Endothelial cell (in vitro differentiated cells): ENCODE measurements at places on chromosomes 3 and 15.

DNA sequence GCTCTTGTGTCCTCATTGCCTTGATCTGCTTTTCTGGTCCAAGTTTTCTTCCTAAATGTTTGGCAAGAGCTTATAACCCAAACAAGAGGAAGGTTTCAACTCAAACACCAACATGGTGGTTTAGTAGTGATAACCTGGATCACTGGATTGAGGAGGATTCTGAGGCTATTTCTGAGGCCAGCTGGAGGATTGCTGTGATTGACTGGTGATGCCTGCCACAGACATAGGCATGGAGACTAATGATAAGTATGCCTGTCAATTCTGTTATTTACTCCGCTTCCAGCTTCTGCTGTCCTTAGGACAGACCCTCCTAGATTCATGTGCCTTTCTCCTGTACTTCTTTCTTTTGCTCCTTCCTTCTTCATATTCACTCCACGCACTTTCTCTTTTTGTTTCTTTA lies 150.5 kb downstream of the SHQ1 start:
- no peak for DNase-seq

DNA sequence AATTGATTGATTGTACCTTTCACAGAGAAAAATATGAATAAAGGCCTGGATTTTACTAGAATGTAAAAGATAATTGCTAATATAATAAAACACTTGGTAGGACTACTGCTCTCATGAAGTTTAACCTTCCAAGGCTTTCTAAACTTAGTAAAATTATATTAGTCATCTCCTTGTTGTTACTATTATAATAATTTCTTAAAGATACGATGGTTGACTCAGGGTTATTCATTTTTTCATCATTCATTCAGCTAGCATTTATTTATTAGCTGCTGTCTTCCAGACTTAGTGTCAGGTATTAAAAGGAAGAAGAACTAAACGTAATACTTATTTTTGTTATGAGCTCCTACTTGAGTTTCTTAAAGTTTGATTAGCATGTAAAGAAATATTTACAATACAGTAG lies 771.6 kb upstream of the NR2F2 start:
- DNase-seq = no peak

DNA sequence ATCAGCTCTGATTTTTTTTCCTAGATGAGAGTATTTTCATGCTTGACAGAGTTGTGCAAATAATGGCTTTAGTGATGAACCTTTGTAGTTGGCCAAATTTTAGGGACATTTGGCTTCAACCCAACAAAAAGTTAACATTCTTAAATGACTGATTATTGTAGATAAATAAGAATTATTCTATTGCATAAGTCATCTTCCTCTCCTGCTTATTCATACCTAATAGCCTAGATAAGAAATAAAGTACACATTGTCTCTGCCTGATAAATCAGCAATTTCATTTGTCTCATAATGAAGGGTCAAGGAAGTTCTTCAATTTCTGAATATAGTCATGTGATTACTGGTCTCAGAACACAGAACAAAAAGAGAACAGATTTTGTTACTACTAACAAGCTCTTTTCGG lies 428.9 kb upstream of the IL12A start:
- no peak for DNase-seq

DNA sequence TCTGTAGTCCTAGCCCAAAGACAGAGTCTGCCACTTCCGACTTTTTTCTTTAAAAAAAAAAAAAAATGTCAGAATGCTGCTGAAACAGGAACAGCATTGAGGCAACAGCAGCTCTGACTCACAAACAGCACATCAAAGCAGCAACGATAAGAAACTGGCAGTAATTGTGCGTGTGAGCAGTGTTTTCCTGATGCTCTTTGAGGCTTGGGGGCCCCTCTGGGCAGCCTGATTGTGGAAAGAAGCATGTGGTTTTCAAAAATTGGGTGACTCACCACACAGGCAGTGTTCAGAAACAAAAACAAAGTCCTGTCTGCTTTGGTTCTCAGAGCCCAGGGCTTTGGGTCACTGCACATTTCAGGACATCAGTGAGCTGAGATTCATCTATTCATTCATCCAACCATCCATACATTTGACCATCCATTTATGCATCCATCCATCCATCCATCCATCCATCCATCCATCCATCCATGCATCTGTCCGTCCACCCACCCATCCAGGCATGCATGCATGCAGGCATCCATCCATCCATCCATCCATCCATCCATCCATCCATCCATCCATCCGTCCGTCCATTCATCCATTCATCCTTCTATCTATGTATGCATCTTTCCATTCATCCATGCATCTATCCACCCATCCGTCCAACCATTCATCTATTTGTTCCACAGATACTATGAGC lies 308.4 kb downstream of the RPLP1 start:
- no peak for DNase-seq

GRCh38 chr3:30421266-30421665 lies 185.1 kb upstream of the TGFBR2 start:
- no peak for DNase-seq

- no peak for DNase-seq
Measured at GRCh38 chr3:187623285-187623814, 46.8 kb downstream of the SST start.

DNA sequence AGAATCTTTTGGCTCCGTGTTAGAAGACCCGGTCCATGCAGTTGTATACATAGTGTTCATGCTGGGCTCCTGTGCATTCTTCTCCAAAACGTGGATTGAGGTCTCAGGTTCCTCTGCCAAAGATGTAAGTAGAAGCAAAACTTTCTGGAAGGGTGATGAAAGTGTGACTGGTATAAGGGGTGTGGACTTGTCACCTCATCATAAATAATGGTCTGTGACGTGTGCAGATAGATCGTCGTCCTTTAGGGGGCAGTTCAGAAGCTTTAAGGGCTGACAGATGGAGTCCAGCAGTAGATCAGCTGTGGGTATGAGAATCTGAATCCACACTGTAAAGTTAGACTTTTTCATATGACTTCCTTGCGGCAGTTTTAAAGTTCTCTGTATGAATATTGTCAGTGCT lies 15.3 kb downstream of the SEC61A1 start:
- DNase-seq = no peak

GRCh38 chr3:172687501-172687900 lies 23.4 kb downstream of the NCEH1 start:
- no peak for DNase-seq

GRCh38 chr3:46477756-46478155 lies 13.1 kb upstream of the LTF start:
- no peak for DNase-seq

- no peak for DNase-seq
Measured at GRCh38 chr15:88098361-88098760, 158.2 kb downstream of the NTRK3 start.

GRCh38 chr3:36476286-36476942 lies 96.1 kb downstream of the STAC start:
- DNase-seq = no peak
